ENCODE measurements at places on chromosomes 1 and 21.

GRCh38 chr1:59730759-59731478, 83.8 kb upstream of the HOOK1 start:
- no peak overlapping the region for H3K4me3 ChIP-seq
- no peaks in the 10 kb centered on the region for H3K27me3 ChIP-seq
- DNase-seq = no peak
- no peak overlapping the region for H3K27ac ChIP-seq

GRCh38 chr1:20110679-20111078, 8.7 kb downstream of the PLA2G2D start:
- H3K36me3 ChIP-seq = no peaks in the 10 kb centered on the region
- H3K4me1 ChIP-seq = peaks cover 8% of the 10 kb centered on the region
- no peak overlapping the region for H3K4me3 ChIP-seq
- no peak overlapping the region for H3K27ac ChIP-seq
- peaks cover 56% of the 10 kb centered on the region for H3K27me3 ChIP-seq

DNA sequence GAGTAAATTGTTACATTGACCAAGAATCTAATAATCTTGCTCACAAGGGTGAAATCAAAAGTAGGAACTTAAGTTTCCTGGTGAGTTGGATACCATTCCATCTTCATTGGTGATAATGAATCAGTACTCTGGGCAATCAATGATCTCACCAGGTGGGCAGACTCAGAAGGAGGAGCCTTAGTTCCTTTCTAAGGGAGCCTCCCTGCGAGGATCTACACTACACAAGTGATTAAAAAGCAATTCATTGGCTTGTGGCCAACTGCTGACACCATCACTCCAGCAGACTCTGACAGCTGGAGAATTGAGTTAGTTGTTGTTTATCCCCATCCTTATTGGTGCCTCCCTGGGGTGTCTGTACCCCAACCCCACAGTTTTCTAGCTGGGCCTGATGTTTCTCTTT, 84.1 kb upstream of the VANGL1 start:
- no peaks in the 10 kb centered on the region for H3K4me1 ChIP-seq
- H3K4me3 ChIP-seq = no peak overlapping the region
- peaks cover 24% of the 10 kb centered on the region for H3K27me3 ChIP-seq
- H3K36me3 ChIP-seq = peaks cover 2% of the 10 kb centered on the region
- H3K27ac ChIP-seq = no peak overlapping the region

DNA sequence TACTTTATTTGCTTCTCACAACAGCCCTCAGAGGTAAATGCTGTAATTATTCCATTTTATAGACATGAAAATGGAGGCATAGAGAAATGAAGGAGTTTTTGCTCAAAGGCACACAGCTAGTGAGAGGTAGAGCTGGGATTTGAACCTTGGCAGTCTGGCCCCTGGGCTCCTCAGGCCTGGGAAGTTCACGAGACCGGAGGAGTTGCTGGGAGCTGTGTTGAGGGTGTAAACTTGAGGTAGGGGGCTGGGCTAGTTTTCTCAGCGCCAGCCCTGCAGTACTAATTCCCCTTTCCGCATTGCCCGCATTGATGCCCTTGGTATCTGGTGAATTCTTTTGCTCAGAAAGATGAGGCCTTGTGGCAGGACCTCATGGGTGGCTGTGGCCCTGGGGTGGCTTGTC, 73.3 kb downstream of the PTPRU start:
- no peak for DNase-seq
- H3K4me1 ChIP-seq = peaks cover 4% of the 10 kb centered on the region
- no peak overlapping the region for H3K4me3 ChIP-seq
- H3K27ac ChIP-seq = no peak overlapping the region
- H3K36me3 ChIP-seq = peaks cover 2% of the 10 kb centered on the region

GRCh38 chr1:103576065-103576464, 4.7 kb downstream of the AMY2B start:
- no peak overlapping the region for H3K27ac ChIP-seq
- H3K27me3 ChIP-seq = no peaks in the 10 kb centered on the region
- no peak for DNase-seq
- H3K4me3 ChIP-seq = no peak overlapping the region
- H3K4me1 ChIP-seq = no peaks in the 10 kb centered on the region

GRCh38 chr21:18049461-18049860, 195.2 kb upstream of the CHODL start:
- no peaks in the 10 kb centered on the region for H3K36me3 ChIP-seq
- no peak overlapping the region for H3K27ac ChIP-seq
- no peak overlapping the region for H3K4me3 ChIP-seq
- H3K27me3 ChIP-seq = no peaks in the 10 kb centered on the region

DNA sequence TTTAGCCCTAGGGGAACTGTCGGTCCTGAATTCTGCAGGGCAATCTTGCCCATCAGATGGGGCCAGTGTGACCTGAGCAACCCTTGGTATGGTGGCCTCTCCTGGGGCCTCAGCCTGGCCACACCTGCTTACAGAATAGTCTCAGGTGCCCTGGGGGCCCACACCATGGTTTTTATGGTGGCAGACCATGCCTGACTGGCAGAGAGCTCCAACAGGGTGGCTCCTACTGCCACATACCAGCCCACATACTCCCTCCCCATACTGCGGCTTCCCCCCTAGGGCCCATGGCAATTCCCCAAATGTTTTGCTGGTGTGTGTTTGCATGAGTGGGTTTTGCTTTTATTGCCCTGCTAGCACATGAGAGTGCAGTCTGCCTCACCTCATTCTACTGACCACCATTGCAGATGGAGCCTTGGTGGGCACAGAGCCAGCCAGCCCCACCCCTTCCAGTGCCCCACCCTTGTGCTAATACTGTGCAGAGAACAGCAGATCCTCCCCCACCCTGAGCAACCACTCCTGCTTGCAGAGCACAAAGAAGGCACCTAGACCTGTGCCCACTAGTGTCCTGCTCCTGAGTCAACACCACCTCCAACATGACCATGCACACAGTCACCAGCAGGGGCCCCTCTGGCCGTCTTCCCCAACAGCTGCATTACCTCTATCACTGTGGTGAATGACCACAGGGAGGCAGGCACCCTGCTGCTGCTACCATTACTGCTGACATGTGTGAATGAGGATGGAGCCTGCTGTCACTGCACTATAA, 86.8 kb downstream of the GDAP2 start:
- DNase-seq = no peak
- no peaks in the 10 kb centered on the region for H3K4me1 ChIP-seq
- H3K27me3 ChIP-seq = no peaks in the 10 kb centered on the region
- no peak overlapping the region for H3K4me3 ChIP-seq
- H3K27ac ChIP-seq = no peak overlapping the region

- no peaks in the 10 kb centered on the region for H3K27me3 ChIP-seq
- H3K36me3 ChIP-seq = peaks cover 3% of the 10 kb centered on the region
- H3K4me1 ChIP-seq = peaks cover 36% of the 10 kb centered on the region
- H3K27ac ChIP-seq = peak overlapping the region; percentile 80
- H3K4me3 ChIP-seq = peak overlapping the region; percentile 92
Measured at GRCh38 chr1:201504799-201505502, 2.0 kb downstream of the CSRP1 start.

- H3K27me3 ChIP-seq = no peaks in the 10 kb centered on the region
- H3K36me3 ChIP-seq = peaks cover 3% of the 10 kb centered on the region
- no peak overlapping the region for H3K4me3 ChIP-seq
- no peaks in the 10 kb centered on the region for H3K4me1 ChIP-seq
- DNase-seq = no peak
Measured at GRCh38 chr1:198837278-198838021, 198.6 kb downstream of the PTPRC start.

- H3K4me3 ChIP-seq = no peak overlapping the region
- DNase-seq = no peak
- no peaks in the 10 kb centered on the region for H3K4me1 ChIP-seq
- H3K27me3 ChIP-seq = peaks cover 35% of the 10 kb centered on the region
Measured at GRCh38 chr1:48558366-48558765, 86.4 kb upstream of the SPATA6 start.

DNA sequence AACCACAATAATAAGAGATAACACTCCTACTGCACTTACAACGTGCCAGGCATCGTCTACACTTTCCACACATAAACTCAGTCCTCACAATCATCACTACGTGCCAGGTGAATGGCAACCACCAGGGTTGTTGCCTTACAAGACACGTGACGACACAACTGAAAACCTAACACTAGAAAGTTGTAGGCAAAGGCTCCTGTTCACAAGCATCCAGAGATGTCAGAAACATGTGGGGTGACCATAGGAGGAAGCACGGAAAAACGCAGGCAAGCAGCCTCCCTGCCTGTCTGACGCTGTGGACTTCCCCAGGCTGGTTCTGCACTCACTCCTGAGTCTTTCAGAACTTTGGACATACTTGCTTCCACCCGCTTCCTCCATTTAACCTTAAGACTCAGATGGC, 7.0 kb downstream of the CAPZB start:
- H3K36me3 ChIP-seq = peaks cover 5% of the 10 kb centered on the region
- peaks cover 71% of the 10 kb centered on the region for H3K4me1 ChIP-seq
- H3K4me3 ChIP-seq = peak overlapping the region; percentile 91
- no peaks in the 10 kb centered on the region for H3K27me3 ChIP-seq

DNA sequence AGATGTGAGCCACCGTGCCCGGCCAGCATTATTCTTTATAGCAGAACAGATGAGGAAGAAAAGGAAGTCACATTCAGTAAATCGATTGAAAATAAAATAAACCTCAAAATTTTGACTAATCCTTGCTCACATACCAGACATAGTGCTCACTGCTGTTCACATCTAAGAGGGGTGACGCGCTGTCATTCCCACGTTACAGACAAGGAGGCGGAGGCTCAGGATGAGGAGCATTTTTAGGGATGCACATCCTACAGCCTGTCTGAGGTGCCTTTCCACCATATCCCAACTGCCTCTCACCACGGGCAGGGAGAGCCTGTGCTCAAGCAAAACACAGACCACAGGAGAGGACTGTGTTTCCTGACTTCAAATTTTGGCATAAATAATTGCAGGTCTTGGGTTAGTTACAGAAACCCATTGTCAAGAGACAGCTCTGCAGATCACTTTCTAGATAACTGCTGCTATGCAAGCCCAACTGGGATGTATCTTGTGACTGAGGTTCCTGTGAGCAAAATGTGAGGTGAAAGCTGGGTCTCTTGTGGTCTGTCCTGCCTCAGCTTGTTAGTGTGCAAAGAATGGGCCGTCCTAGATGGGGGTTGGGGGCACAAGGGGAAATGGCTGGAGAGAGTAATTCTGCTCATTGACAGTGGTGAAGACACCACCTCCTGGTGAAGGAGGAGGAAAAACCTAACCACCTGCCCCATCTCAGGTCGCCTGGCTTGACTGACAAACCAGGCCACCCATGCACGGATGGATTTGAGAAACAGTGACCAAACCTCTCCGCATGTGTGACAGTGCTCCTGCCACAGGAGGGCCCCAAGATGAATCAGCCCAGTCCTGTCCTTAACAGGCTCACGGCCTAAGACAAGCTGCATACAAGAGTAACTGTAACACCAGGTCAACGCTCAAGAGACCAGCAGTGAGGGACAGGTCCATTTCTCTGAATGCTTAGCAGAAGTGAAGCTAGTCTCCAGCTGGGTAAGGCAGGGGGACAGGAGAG, 8.2 kb downstream of the TNN start:
- no peak overlapping the region for H3K27ac ChIP-seq
- H3K36me3 ChIP-seq = no peaks in the 10 kb centered on the region
- H3K27me3 ChIP-seq = peaks cover 69% of the 10 kb centered on the region
- peaks cover 8% of the 10 kb centered on the region for H3K4me1 ChIP-seq
- no peak overlapping the region for H3K4me3 ChIP-seq
- DNase-seq = no peak

GRCh38 chr1:5727871-5728643, 264.2 kb downstream of the NPHP4 start:
- DNase-seq = no peak
- H3K27me3 ChIP-seq = peaks cover 37% of the 10 kb centered on the region
- H3K27ac ChIP-seq = no peak overlapping the region
- H3K4me1 ChIP-seq = peaks cover 3% of the 10 kb centered on the region
- no peak overlapping the region for H3K4me3 ChIP-seq

DNA sequence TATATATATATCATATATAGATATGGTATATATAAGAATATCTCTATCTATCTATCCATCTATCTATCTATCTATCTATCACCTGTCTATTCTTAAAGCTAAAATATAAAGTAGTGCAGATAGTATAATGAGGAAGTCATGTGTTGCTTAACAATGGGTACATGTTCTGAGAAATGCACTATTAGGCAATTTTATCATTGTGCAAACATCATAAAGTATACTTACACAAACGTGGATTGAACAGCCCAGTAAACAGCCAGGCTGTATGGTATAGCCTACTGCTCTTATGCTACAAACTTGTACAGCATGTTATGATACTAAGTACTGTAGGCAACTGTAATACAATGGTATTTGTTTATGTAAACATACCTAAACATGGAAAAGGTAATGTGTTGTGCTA, 621.0 kb upstream of the NCAM2 start:
- no peaks in the 10 kb centered on the region for H3K27me3 ChIP-seq
- H3K27ac ChIP-seq = no peak overlapping the region
- no peaks in the 10 kb centered on the region for H3K36me3 ChIP-seq
- H3K4me1 ChIP-seq = no peaks in the 10 kb centered on the region
- no peak overlapping the region for H3K4me3 ChIP-seq

GRCh38 chr1:185074307-185074706, 28.9 kb downstream of the RNF2 start:
- H3K4me1 ChIP-seq = peaks cover 12% of the 10 kb centered on the region
- H3K27ac ChIP-seq = no peak overlapping the region
- DNase-seq = no peak
- no peaks in the 10 kb centered on the region for H3K27me3 ChIP-seq
- H3K4me3 ChIP-seq = no peak overlapping the region

- H3K4me3 ChIP-seq = no peak overlapping the region
- no peak overlapping the region for H3K27ac ChIP-seq
- H3K36me3 ChIP-seq = no peaks in the 10 kb centered on the region
- no peaks in the 10 kb centered on the region for H3K4me1 ChIP-seq
- no peaks in the 10 kb centered on the region for H3K27me3 ChIP-seq
Measured at GRCh38 chr21:28272272-28272992, 720.2 kb downstream of the LTN1 start.

DNA sequence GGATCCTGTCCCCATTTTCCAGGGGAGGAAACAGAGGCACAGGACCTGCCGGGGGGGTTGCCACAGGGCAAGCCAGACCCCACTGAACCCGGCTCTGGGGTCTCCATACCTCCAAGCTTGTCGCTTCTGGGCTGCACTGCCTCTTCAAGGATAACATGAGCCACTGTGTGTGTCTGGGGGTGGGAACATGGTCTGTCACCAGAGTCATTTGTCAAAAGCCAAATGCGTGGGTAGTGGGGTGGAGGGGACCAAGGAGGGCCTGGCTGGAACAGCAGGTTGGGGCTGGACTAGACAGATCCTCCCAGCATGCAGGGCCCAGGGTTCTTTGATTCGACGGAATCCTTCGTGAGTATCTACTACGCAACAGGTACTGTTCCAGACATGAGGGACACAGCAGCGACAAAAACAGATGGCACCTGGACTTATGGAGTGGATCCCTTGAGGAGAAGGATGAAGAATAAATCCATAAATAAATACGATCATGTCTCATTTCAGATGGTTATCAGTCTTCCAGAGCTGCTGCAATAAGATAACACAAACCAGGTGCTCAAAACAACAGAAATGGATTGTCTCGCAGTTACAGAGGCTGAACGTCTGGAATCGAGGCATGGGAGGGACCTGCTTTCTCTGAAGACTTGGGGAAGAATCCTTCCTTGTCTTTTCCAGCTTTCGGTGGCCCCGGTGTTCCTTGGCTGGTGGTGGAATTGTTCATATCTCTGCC, 28.7 kb downstream of the C1QB start:
- no peak overlapping the region for H3K27ac ChIP-seq
- H3K4me3 ChIP-seq = no peak overlapping the region
- no peak for DNase-seq
- peaks cover 3% of the 10 kb centered on the region for H3K36me3 ChIP-seq

GRCh38 chr1:70518106-70518505, 107.0 kb downstream of the CTH start:
- peak overlapping the region; percentile 39 for H3K27ac ChIP-seq
- H3K4me1 ChIP-seq = peaks cover 11% of the 10 kb centered on the region
- peaks cover 5% of the 10 kb centered on the region for H3K27me3 ChIP-seq
